ENCODE measurements at places on chromosomes 13 and 19. TPM values are rescaled to one million over a fixed set of nuclear protein-coding genes. Genes with fewer than 3 reads are reported as not detected.

Gene WTIP
- polyA plus RNA-seq: 3.8 TPM

- DNase-seq: no peak
These were observed 531.8 kb downstream of the EFNB2 start for GRCh38 chr13:106003651-106004050.

Gene WDR18
- polyA plus RNA-seq: 33.4 TPM

- no peak for DNase-seq
These were observed 11.5 kb downstream of the MPND start for GRCh38 chr19:4354897-4355296.

- no peak for DNase-seq
These were observed 36.3 kb upstream of the RCBTB2 start for GRCh38 chr13:48569104-48569666.

Gene GGACT
- polyA plus RNA-seq: 13.1 TPM

- DNase-seq: no peak
These were observed 2.5 kb downstream of the NDUFA3 start for GRCh38 chr19:54104998-54105715.

DNA sequence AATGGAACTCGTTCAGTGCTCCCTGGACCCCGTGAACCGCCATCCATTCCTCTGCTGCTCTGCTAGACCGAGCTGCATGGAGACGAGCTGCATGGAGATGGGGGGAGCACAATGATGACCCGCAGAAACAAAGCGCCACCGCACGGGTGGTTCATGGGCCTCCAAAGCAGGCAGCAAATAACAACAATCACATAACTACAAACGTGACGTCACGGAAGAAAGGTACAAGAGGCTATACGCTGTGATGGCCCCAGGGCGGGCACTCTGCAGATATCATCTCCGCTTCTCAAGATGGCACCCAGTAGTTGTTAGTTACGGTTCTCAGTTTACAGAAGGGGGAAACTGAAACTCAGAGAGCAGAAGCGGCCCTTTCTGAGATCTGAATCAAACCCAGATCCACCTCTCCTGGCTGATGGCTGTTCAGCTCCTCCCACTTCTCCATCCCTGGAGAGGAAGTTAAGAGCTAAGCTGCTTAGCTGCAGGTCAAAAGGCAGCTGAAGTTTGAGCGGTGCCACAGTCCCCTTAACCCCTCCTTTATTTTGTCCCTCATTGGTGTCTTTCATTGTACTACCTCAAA, 1.7 kb downstream of the ATP13A1 start:
- DNase-seq: no peak

- DNase-seq: no peak
These were observed 881.8 kb downstream of the SLITRK5 start for GRCh38 chr13:88552966-88553365.

DNA sequence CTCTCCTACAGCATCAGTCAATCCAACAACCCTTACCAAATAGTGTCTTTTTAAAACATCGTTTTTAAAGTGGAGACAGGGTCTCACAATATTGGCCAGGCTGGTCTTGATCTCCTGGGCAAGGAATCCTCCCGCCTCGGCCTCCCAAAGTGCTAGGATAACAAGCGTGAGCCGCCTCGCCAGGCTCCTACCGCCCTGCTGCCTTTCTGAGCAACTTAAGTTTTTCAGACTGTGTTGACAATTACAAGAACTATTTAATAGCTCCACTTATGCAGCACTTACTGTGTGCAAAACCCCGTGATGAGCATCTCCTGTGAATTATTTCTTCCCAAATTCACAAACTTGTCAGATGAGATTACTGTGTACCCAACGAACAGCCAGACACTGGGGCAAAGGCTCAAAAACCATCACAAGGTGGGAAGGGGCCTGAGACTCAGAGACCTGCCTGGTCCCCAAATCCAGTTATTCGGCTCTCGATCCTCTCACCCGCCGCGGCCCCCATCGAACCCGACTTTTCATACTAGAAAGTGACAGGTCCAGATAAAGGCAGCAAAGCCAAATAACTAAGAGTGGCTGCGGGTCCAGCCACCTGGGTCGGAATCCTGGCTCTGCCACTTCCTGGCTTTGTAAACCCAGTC, 581 bp downstream of the RPL18 start:
- no peak for DNase-seq

DNA sequence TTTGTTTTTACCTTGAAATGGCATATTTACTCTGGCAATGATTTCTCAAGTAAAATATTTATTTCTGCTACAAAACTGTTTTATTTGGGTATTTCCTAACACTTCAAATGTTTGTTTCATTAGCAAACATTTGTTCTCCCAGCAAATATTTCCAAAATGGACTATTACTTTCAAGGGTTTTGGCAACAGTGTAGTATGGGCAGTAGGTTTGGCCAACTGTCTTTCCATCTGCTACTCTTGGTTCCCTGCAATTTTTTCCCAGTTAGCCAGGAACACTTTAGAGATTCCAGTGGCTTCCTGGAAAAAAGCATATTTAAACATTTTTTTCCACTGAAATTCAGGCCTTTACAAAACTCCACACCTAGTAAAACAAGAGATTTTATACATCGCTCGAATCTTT, 466.6 kb downstream of the SLITRK6 start:
- DNase-seq: no peak

Gene SHISA2
- 4.1 TPM for polyA plus RNA-seq

Gene MYBPC2
- 0.49 TPM for polyA plus RNA-seq

Gene CADM4
- 6.8 TPM for polyA plus RNA-seq

Gene URAD
- 51.3 TPM for polyA plus RNA-seq

DNA sequence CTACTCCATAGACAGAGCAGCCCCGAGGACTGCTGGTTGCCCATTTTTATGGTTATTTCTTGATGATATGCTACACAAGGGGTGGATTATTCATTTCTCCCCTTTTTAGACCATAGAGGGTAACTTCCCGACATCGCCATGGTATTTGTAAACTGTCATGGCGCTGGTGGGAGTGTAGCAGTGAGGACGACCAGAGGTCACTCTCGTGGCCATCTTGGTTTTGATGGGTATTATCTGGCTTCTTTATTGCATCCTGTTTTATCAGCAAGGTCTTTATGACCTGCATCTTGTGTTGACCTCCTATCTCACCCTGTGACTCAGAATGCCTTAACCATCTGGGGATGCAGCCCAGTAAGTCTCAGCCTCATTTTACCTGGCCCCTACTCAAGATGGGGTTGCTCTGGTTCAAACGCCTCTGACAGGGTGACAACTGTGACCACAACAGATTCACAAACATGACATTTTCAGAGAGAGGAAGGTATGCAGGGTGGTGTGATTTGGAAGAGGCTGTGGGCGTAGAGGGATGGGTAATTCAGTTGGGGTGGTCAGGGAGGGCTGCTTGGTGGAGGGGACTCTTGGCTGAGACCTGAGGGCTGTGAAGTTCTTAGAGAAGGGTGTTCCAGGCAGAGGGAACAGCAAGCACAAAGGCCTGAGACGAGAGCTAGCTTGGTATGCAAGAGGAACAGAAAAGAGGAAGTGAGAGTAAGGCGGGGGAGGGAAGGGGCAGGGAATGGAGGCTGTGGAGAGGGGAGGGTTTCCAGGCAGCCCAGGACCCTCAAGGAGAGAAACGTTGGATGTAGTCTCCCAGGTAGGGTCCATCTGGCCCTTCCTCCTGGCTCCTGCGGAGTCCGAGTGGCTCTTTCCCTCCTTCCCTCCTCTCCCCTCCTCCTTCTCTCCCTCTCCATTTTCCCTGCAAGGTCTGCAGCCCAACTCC, 23.5 kb downstream of the FAM187B start:
- DNase-seq: no peak

DNA sequence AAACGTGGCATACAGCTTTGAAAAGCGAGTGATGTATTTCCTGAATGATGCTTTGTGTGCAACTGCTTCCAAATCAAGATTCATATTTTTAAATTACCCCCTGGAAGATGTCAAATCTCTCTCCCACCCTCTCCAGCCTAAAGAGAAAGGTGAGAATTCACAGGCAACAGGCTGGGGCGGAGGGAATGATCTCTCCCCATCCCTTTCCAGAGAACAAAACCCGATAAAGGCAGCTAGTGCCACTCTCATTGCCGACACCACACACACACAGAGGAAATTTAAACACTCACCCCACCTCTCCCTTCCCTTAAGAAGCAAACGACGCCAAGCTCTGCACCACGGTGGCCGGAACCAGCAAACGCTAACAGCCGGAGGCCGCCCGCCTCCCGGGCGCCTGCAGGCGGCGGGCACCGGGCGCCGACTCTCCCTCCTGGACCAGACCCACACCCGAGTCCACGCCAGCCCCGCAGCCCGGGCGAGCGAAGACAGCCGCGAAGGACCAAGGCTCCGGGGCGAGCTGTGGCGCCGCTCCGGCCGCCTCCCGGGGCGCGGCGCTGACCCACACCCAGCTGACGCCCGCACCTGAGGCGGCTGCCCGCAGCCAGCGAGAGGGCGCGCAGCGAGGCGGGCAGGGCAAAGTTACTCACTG, 477 bp downstream of the LNX2 start:
- DNase-seq: no peak

Gene NKPD1
- not detected for polyA plus RNA-seq

- no peak for DNase-seq
These were observed 55.5 kb downstream of the ENOX1 start for GRCh38 chr13:43731296-43731695.

Gene CYP4F2
- 3.8 TPM for polyA plus RNA-seq

Gene C3
- polyA plus RNA-seq: 110 TPM

DNA sequence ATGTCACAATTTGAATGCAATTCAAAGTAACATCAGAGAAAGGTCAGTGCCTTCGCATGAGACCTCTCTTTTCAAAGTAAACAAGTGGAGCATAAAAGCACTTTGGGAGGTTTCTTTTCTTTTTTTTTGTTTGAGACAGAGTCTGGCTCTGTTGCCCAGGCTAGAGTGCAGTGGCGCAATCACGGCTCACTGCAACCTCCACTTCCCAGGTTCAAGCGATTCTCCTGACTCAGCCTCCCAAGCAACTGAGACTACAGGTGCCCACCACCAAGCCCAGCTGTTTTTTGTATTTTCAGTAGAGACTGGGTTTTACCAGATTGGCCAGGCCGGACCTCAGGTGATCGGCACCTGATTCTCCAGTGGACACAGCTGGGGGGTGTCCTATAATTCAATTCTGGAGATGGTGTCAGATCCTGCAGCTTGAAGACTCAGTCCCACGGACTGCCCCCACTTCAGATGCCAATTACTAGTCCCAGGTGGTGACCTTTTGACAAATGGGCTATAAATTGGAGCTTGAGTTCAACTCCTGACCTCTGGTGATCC, 57.6 kb downstream of the RGCC start:
- no peak for DNase-seq

DNA sequence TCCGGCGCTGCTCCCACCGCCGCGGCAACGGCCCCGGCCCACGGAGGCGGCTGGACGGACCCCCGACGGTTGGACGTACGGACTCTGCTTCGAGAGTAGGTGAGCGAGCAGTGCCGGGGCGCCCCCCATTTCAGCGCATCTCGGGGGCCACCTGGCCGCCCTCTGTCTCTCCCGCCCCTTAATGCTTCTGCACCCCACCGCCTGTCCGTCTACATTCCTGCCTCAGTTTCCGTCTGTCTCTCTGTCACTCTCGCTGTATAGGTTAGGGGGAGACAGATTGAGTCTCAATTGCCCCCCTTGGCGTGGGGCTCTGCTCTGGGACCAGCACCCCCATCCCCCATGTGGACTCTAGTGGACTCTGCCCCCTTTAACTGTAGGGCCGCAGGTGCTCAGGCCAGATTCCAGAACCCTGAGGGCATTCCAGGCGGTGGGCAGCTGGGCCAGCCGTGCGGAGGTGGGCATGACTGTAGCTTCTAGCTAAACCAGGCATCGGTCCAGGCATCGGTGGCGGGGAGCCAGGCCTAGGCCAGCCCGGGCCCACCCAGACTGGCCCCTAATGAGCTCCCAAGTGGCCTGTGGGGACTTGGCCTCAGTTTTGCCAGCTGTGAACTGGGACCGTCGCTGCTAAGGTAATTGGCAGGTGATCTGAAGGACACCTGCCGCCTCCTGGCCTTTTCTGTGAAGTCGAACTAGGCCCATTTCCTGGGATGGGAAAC, 373 bp downstream of the TNFAIP8L1 start:
- DNase-seq: no peak

Gene MBD3L2B
- polyA plus RNA-seq: not detected

Gene RYR1
- 0.81 TPM for polyA plus RNA-seq

Gene SIGLEC14
- not detected for polyA plus RNA-seq

Gene HOMER3
- polyA plus RNA-seq: 13.0 TPM

DNA sequence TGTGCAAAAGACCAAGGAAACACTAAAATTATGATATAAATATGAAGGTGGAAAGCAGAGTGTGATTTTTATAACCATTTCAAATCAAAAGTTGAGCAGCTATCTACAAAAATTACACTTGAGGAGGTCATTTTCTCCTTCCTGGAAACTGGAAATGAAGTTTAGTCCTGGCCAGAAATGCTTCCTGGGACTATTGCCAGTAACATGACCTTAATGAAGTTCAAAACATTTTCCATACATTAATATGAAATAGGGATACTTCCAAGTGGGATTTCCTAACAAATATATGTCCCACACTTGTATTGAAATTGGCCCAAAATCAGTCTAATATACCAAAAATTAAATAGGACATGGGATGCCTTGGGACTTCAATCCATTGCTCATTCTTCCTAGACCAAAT, 1556.8 kb upstream of the MIR17HG start:
- no peak for DNase-seq
